BJ (cell line): ENCODE measurements at places on chromosomes 12 and 14. TPM values are rescaled to one million over a fixed set of nuclear protein-coding genes. Genes with fewer than 3 reads are reported as not detected.

- no peak for DNase-seq
Observed at GRCh38 chr14:50677527-50678063, 9.5 kb upstream of the SAV1 start.

GRCh38 chr12:8960176-8960575 is 10.7 kb upstream of the M6PR start:
- no peak for DNase-seq

DNA sequence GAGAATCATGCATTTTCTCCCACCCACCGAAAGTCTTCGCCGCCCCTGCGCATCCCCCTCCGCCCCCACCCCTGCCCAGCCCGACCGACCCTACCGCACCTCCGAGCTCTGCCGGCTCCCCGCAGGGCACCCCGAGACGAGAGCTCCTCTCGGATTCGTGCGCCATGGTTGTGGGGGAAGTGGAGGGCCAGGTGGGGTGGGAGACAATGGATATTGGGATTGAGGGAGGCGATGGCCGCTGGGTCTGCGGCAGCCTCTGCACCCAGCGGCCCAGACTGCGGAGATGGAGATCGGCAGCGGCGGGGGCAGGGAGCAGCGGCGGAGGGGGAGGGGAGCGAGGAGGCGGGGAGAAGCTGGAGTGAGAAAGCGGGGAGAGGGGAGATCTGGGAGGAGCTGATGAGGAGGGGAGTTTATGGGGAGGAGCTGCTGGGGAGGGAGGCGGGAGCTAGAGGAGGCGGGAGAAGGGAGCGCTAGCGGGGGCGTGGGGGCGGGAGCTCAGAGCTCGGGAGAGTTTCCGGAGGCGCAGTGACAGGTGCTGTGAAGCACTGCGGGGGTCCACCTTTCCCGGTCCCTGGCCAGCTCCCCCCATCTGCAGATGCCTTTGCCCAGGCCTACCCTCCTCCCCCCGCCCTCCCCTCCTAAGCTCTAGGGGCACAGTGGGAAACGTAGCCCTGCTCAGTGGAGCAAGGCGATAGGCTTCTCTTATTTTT is at the start of gene SALL2:
SALL2 (minus strand) TSS at position 385 of the 710 bp plus-strand sequence; CDS start at position 166, 219 bp downstream.
- no peak for DNase-seq

DNA sequence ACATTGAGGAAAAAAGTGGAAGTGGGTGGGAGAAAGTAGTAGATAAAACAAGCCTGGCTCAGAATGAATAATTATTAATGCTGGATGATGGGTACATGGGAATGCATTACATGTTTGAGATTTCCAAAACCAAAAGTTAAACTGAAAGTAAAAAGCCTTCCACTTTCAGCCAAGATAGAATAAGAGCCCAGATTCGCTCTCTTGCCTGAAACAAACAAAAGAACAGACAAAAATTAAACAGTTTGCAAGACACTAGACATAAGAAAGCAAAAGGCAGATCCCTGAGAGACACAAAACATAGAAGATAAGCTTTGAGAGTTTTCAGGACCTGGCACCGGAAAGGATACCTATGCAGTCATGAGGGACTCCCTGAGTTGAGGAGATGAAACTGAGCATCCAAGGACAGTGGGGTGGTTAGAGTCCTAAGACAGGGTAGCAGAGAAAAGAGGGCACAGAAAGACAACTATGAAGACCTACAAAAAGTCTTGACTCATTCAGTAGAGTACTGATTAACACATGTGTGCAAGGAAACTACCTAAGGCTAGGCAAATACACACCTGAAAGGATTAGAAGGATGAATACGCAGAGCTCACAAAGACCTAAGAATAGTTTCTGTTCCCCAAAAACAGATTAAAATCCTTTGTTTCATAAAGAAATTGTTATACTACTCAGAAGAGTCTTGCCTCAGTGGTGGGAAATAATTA is 54.1 kb downstream of the CEP83 start:
- no peak for DNase-seq

- DNase-seq, result no peak
Observed at GRCh38 chr12:7093892-7094291, 1.6 kb upstream of the C1R start.

KRT80 gene
- polyA plus RNA-seq, result 4.2 and 5.9 TPM in 2 replicates

DNA sequence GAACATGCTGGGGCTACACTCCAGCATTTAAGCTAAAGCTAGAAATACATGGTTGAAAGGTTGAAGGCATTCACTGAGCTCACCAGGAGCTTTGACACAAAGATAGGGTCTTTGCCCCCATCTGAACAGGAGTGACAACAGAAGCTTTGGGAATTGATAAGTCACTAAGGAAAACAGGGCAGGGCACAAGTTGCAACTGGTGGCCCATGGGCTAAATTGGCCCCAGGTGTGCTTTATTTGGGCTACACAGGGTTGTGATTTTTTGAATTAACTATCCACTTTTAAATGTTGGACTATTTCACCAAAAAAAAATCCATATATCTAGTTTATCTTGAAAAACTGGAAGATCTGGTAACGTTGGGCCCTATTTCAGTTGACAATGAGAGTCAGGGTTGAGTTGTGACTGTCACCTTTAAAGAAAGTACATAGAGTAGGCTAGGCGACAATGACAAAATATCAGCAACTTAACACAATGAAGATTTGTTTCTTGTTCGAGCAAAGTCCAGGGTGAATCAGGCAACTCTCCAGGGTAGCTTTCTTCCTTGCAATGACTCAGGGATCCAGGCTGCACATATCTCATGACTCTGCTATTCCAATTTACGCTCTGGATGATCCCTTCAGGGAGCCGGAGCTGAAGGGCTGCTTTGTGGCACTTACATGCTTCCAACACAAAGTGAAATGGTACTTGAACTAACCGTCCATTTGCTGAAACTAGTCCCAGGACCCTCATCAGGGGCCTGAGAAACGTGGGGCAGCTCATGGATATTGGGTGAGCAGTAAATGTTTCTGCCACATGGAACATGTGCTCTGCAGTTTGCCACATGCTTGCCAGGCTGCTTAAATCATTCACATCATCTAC is 13.3 kb upstream of the EIF4B start:
- no peak for DNase-seq

DNA sequence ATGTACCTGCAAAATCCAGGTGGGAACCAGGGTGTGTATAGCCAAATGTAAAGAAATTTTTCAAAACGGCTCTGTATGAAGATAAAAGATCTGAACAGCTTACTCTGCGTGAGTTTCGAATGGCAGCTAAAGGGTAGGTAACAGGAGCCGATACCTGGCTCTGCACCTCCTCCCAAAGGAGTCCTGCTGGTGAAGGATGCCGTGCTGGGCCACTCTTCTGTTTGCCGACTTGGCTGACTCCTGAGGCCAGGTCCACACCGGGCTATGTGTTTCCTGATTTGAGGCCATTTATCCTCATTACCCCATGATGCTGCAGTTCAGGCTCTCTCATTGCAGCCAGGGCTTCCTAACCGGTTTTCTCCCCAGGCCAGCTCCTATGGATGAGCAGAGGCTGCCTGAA is 244.6 kb downstream of the SLC41A2 start:
- DNase-seq, result no peak

PRKCH gene
- 1.1 and 2.0 TPM in 2 replicates for polyA plus RNA-seq

NTF3 gene
- 11.4 and 12.5 TPM in 2 replicates for polyA plus RNA-seq

DNA sequence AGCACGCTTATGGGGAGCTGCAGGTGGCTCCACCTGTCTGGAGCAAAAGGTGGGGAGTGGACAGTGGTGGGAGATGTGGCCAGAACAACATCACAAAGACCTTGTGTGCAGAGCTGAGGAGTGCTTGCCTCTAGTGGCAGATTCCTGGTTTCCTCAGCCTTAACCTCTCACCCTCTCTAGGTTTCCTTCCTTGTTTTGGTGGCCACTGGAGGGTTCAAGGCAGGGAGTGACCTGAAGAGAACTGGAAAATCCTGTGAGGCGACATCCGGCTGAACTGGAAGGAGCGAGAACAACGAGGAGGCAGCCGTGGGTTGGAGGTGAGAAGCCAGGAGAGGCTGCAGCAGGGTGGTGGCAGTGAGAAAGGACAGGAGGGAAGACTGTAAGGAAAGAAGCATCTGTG is 6.3 kb upstream of the FLVCR2 start:
- DNase-seq, result no peak

- DNase-seq, result no peak
Observed at GRCh38 chr14:20631880-20632389, 9.6 kb downstream of the OR6S1 start.

GRCh38 chr12:126912111-126912510 is 1354.9 kb upstream of the TMEM132C start:
- no peak for DNase-seq

DNA sequence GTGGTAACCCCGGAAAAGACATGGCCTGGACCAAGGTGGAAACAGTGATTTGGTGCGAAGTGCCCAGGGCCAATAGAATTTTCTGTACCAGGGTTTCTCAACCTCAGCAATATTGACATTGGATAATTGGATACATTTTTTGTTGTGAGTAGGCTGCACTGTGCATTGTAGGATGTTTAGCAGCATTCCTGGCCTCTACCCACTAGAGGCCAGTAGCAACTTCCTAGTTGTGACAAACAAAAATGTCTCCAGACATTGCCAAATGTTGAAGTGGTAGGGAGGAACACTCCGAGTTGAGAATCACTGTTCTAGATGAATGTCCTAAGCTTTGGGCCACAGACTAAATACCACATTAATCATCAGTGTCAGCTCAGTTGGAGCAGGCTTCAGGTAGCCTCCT is 6.2 kb upstream of the CGRRF1 start:
- no peak for DNase-seq

DNA sequence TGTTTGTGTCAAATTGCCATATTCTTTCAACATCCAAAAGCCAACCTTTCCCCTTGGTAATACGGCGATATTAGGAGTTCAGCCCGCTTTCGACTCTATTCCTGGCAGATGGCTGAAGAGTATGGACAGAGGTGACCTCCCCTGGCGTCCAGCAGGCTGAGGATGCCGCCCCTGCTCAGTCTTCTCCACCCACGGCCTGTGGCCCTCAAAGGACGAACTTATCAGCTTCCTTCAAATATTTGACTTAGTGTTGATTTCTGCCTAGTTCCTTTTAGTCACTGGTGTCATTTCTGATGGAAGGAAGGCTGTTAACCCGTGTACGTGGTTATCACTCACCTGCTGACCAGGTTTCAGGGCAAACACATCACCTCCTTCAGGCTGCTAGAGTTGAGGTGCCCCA is 65.0 kb downstream of the TESC start:
- no peak for DNase-seq

GRCh38 chr12:120668091-120668867 is 18.7 kb upstream of the MLEC start:
- no peak for DNase-seq

GRCh38 chr12:123867141-123867540 is 105.0 kb downstream of the DNAH10 start:
- DNase-seq, result no peak

CIPC gene
- polyA plus RNA-seq, result 14.2 and 15.5 TPM in 2 replicates

GRCh38 chr14:59507063-59507751 is 22.9 kb downstream of the JKAMP start:
- DNase-seq, result no peak

DNA sequence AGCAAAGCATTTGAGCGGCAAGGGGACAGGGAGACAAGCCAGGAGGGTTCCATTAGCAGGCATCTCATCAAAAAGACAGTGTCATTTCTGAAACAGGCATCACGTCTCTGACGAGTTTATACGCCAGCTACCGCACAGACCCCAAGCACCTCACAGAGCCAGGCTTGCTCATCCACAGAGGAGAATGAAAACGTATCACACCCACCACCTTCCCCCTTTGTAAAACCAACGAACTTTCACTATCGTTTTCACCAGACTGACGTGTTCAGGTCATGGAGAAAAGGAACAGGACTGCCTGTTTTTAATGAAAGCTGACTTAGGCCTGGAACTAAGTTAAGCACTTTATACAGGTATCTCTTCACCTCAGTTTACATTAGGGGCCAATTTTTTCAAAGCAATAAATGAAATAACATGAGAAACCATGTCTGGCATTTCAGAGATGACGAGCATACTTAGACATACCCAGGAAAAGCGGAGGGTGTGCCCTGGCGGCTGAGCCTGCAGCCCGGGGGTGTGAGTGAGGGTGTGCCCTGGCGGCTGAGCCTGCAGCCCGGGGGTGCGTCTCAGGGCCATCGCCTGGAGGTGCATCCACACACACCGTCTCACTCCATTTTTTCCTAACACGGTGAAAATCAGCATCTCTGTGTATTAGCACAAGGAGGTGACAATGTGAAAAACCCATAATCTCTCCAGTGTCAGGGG is 41.9 kb downstream of the STX2 start:
- DNase-seq, result no peak

GRCh38 chr12:48512855-48513254 is 12.6 kb upstream of the OR8S1 start:
- no peak for DNase-seq

GRCh38 chr14:100629098-100629497 is 41.9 kb upstream of the BEGAIN start:
- DNase-seq, result no peak

SIX6 gene
- not detected in 2 replicates for polyA plus RNA-seq

DNA sequence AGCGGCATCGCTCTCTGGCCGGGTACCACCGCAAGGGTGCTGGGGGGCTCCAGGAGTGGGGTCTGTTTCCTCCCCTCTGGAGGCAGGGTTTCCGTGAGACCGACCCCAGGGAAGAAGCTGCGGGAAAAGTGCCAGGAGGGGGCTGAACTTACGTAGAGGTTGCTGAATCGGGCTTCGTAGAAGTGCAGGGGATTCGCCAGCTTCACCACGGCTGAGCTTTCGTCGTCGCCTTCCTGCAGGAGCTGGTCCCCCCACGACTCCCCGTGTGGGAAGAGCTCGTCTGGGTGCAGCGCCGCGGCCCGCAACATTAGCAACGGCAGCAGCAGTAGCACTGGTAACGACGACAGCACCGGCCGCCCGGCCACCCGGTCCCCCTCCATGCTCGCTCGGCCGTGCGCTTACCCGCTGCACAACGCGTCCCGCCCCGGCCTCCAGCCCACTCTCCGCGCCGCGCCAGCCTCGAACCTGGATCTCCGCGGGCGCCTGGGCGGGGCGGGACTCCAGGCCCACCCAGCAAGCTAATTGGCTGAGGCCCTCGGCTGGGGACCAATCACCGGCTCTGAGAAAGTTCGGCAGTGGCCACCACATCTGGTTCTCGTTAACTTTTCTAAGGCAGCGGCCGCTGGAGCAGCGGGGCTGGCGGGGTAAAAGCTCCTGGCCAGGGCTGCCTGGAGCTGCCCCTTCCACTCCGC is at the start of gene NID2:
NID2 (minus strand) TSS at position 445 of the 692 bp plus-strand sequence; CDS start at position 380, 65 bp downstream.
- DNase-seq, result no peak

GRCh38 chr12:45483571-45483970 is 245.9 kb upstream of the ARID2 start:
- DNase-seq, result no peak

DNA sequence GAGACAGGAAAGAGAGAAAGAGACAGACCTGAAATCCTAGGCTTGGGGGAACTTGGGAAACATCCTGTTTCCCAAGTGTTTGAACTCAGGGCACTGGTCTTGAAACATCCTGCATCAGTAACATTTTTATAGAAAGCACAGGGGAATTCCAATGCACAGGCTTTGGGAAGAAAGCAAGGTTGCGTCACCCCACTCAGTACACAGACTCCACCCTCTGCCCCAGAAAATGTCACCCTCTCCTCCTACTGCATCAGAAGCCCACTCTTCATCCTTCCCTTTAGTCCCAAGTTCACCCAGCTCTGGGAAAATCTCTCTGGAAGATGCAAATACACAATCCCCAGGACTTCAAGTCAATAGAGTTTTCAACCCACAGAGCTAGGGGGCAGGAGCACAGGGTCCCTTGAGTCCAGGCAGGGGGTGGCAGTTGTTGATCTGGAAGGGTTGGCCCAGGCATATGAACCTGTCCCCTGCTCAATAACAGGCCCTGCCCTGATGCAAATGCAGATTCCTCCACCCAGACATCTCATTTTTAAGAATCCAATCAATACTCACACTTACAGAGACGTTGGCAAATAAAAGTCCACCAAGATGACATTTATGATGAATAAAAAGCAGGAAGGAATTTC is 1.7 kb downstream of the RDH16 start:
- no peak for DNase-seq
